ENCODE measurements at places on chromosomes 1 and 21. TPM values are rescaled to one million over a fixed set of nuclear protein-coding genes. Genes with fewer than 3 reads are reported as not detected.

Gene OR2AK2
- total RNA-seq: not detected

Gene FCRLB
- total RNA-seq: 1.8 TPM

Gene UBASH3A
- total RNA-seq: not detected

Gene RIMS3
- 6.2 TPM for total RNA-seq

Gene LCE1F
- total RNA-seq: not detected

Gene C4BPA
- total RNA-seq: not detected

Gene FAM131C
- not detected for total RNA-seq

Gene ZNF593OS
- not detected for total RNA-seq

Gene SPATA6
- total RNA-seq: 7.6 TPM

Gene KCNN3
- under 0.01 TPM for total RNA-seq

Gene LCE1E
- total RNA-seq: not detected

Gene DPT
- 2.4 TPM for total RNA-seq

Data from osteoblast (primary cell).